Esophagus muscularis mucosa (tissue), 4 donors: ENCODE measurements at places on chromosomes 11 and 22. TPM values are rescaled to one million over a fixed set of nuclear protein-coding genes. Genes with fewer than 3 reads are reported as not detected.
A peak's percentile ranks its signal among the peaks of the same experiment; 100 is the strongest.

DNA sequence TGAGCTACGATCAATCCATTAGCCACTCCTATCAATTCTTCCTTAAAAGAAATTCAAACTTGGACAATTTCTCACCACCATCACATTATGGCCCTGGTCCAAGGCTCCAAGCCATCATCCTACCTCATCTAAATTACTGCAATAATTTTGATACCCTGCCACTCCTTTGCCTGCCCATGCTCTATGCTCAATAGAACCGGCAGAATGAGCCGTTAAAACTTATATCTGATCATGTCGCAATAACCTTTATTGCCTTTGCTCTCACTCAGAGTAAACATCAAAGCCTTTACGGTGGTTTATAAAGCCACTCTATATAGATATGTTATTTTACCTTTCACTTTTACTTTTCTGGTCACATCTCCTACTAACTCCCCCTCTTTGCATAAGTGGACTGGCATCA, 2392.1 kb upstream of the RAG2 start:
- no peak for DNase-seq

DNA sequence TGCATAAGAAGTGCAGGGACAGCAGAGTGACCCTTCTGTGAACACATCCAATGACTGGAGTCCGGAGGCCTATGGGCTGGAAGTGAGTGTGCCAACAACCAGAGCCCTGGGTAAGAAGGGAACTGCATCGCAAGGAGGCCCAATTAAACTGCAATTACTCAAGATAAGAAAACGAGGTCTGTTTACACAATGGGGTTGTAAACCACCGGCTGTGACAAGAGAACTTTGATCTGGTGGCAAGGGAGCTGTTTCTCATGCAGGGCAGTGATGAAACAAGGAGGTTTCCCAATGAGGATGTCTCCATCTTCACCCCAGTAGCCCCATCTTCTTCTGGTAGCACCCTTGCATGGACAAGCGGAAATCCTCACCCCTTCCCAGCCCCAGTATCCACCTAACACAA, 21.5 kb downstream of the ETS1 start:
- DNase-seq = no peak

DNA sequence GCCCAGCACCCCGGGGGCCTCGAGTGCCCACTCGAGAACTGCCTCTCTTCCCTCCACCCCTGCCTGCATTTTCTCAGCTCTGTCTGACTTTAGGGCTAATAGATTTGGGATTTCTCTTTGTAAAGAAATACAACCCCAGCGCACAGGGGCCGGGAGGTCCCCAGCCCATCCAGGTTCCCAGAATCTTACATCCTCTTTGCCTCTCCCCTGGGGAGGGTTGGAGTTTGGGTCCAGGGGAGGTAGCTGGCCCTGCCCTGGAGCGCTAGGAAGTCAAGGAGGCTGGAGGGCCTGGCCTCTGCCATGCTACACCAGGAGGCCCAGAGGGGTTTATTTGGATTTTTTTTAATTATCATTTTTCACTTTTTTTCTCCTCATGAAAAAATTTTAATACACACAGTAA, 65.7 kb upstream of the LMO1 start:
- no peak for DNase-seq

- peak; percentile 62 for DNase-seq
These were observed 19.6 kb downstream of the POU2AF1 start for GRCh38 chr11:111359223-111360149.

CD6 gene
- total RNA-seq = 0.32 TPM

- DNase-seq = no peak
These were observed 8.5 kb downstream of the YPEL4 start for GRCh38 chr11:57641011-57641807.
